SK-N-MC (cell line): ENCODE measurements at places on chromosomes 2 and 18.
A peak's percentile ranks its signal among the peaks of the same experiment; 100 is the strongest.

- no peak for DNase-seq
These were observed 96.5 kb downstream of the LYPD1 start for GRCh38 chr2:132573444-132574007.

- no peak for DNase-seq
These were observed 206.2 kb downstream of the ARL4C start for GRCh38 chr2:234290671-234291070.

DNA sequence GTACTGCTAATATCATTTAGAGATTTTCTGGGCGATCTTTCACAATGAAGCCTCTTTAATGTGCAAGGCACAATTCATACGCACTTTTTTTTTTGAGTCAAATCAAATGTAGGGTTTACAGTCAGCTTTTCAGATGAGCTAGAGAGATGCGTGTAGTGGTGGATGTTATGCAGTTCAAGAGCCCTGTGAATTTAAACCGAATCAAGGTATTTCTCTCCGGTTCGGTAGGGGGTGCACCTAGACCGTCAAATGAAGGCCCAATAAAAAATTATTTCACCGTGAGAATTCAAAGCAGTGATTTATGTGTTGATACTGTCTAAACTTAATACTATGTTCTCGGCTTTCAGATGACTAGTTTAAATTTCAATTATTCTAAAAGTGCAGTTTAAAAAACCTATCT is 1.1 kb downstream of the PTH2R start:
- DNase-seq = no peak

GRCh38 chr18:8783335-8783993 is 78.1 kb downstream of the MTCL1 start:
- no peak for DNase-seq

DNA sequence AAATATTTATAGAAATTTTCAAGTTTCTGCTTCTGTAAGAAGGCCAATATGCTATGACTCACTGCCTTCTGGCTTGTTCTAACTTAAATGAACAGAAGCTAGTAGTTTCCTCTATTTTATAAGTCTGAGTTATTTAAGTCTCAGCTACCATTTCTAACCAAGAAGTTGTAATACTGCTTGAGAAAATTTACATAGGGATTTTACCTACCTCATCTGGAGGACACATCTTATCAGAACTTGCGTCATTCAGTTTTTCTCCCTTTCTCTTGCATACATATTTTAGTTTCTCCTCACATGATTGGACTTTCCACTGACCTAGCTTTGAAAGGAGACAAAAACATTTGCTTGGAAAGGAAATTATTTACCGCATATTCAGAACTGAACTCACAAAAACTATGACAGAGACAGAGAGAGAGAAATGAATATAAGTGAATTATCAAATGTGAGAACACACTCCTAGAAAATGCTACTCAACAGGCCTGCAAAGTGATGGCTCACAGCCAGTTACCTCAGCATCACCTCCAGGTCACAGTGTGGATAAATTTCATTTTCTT is 81.1 kb upstream of the CD302 start:
- no peak for DNase-seq

DNA sequence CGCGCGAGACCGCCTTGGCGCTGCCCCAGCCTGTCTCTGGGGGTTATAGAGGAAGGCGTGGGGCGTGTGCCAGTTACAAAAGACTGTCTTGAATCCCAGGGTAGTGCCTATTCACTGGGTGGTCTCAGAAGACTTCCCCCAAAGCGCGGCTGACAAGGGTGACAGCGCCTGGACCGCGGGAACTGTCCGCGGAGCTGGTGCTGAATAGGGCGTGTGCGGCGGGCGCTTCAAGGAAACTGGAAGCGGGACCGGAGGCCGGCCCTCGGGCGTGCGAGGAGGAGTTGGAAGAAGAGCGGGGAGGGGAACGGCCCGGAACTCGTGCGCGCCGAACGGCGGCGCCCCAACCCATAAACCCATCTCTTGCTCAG is 2.3 kb downstream of the EGR4 start:
- peak; percentile 20 for DNase-seq
